ENCODE measurements at places on chromosomes 13 and 19.
A peak's percentile ranks its signal among the peaks of the same experiment; 100 is the strongest.

- no peak for DNase-seq
Observed at GRCh38 chr13:28316836-28317235, 178.1 kb downstream of the FLT1 start.

- DNase-seq = no peak
Observed at GRCh38 chr19:3868770-3869456, at the start of gene ZFR2. ZFR2 (minus strand) TSS chr19:3869038; CDS start chr19:3869017, 21 bp downstream.

GRCh38 chr19:3094601-3095440, 659 bp downstream of the GNA11 start:
- no peak for DNase-seq

- no peak for DNase-seq
Observed at GRCh38 chr13:76038920-76039716, 403.0 kb downstream of the LMO7 start.

GRCh38 chr19:7287722-7288121, 6.5 kb downstream of the INSR start:
- no peak for DNase-seq

GRCh38 chr13:42894765-42895243, 97.2 kb downstream of the EPSTI1 start:
- DNase-seq = no peak

- no peak for DNase-seq
Observed at GRCh38 chr19:48123907-48124651, 13.5 kb upstream of the PLA2G4C start.

DNA sequence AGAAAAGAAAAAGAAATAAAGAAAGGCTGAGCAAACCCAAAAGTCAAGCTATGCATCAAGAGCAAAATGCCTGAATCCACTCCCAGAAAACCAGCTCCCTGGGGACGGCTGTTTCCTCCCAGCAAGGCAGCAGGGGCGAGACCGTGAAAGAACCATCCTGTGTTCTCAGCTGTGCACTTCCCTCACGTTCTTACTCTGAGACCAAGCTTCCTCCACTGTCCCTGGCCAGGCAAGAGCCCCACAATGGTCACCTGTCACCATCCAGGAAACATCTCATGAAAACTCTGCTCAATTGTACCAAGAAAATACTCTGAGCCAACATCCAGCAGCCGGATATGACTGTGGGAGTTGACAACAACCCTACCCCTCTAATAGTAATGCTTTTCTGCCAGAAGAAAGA, 22.9 kb downstream of the RAB20 start:
- no peak for DNase-seq

- peak; percentile 30 for DNase-seq
Observed at GRCh38 chr19:4851551-4852290, 15.7 kb downstream of the PLIN3 start.

DNA sequence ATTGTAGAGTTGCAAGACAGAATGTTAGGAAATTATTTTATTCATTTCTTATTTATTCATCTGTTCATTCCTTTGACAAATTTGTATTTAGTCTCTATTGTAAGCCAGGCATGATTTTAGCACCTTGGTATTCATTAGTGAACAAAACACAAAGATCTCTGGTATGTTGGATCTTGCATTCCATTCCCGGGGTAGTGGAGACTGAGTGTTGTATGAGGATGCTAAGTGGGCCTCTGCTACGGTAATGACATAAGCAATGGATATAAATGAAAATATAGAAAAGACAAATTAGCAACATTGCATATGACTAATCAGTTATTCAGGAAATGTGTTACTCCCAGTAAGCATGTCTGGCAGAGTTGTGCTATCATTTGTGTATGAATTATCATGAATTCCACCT, 449.3 kb downstream of the PCDH17 start:
- DNase-seq = no peak

DNA sequence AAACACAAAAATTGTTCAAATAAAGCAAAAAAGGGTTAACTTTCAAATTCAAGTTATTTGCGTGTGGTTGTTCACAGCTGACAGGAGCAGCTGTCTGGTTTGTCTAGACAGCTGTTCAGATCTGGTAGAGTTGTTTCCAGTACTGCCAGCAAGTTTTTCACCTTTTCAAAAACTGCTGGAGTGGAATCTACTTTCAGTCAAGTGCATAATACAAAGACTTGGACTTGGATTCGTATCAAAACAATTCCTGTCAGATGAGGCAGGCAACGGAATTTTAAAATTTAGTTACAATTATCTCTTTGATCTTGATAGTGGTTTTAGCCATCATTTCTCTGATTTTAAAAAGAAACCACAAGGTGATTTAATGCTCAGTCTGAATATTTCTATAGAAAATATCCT, 51.7 kb upstream of the EEF1AKMT1 start:
- no peak for DNase-seq

DNA sequence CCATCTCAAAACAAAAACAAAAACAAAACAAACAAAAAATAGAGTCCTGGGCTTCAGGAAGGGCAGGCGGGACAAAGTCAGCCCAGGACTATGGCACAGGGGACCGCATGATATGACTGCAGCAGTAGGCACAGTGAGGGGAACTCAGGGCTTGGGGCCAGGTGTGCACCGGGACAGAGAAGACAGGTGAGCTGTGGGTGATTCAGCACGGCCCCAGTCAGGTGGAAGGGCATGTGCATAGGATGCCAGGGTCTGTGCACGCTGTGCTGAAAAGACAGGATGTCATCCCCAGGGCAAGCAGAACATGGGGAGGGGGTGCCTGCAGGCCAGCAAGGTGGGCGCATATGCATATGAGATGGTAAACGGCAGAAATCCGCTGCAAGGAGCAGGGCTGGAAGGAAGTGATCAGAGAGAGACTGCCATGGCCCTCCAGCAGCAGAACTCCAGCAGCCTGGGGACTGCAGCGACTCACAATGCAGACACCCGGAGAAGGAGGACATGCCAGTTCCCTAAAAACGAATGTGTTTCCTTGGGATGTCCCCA, 15.0 kb downstream of the EPS15L1 start:
- no peak for DNase-seq
